Thoracic aorta (tissue), 2 donors: ENCODE measurements at places on chromosomes 6 and 20.

GRCh38 chr20:18443886-18444285, 22.9 kb downstream of the DZANK1 start:
- H3K4me3 ChIP-seq = no peak overlapping the region
- H3K36me3 ChIP-seq = no peaks in the 10 kb centered on the region
- no peak for DNase-seq
- no peaks in the 10 kb centered on the region for H3K4me1 ChIP-seq
- no peaks in the 10 kb centered on the region for H3K27me3 ChIP-seq
- H3K27ac ChIP-seq = no peak overlapping the region

GRCh38 chr20:33145521-33145920, 22.4 kb upstream of the BPIFA2 start:
- no peaks in the 10 kb centered on the region for H3K36me3 ChIP-seq
- H3K4me1 ChIP-seq = no peaks in the 10 kb centered on the region
- H3K4me3 ChIP-seq = no peak overlapping the region
- H3K27me3 ChIP-seq = no peaks in the 10 kb centered on the region
- no peak overlapping the region for H3K27ac ChIP-seq

DNA sequence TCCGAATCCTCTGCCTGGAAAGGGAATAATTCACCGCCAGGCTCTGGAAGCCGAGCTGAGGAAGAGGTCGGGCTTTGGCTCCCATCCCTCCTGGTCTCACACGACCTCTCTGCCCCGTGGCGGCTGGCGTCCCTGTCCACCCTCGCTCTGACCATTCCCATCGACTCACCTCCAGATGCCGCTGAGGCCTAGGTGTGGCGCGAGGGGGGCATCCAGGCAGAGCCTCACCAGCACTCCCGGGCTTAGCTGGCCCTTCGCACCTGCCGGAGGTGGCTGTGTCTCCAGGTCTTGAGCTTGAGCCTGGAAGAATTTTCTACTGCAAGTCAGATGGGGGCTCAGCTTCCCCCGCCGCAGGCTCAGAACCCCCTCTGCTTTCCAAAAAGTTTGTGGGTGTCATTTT, 28.5 kb upstream of the SMOC2 start:
- no peak overlapping the region for H3K27ac ChIP-seq
- peaks cover 40% of the 10 kb centered on the region for H3K4me1 ChIP-seq
- DNase-seq = no peak
- H3K4me3 ChIP-seq = no peak overlapping the region

DNA sequence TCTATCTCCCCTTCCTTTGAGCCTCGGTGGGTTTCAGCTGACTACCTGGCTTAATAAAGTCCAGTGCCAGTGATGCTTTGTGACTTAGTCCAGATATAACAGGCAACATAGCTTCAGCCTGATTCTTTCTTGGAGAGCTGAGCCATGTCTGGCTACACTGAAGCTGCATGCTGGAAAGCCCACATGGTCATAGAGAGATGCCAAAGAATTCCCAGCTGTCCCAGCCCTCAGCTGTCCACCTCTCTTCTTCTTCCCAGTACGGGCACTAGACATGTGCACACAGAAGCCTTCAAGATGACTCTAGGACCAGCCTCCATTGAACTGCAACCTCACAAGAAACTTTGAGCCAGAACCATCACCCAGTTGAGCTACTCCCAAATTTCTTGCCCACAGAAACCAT, 154.1 kb upstream of the MYLIP start:
- no peaks in the 10 kb centered on the region for H3K27me3 ChIP-seq
- no peak for DNase-seq
- no peaks in the 10 kb centered on the region for H3K36me3 ChIP-seq
- H3K27ac ChIP-seq = no peak overlapping the region
- no peaks in the 10 kb centered on the region for H3K4me1 ChIP-seq

GRCh38 chr6:91304521-91304920, 717.6 kb upstream of the MAP3K7 start:
- peaks cover 6% of the 10 kb centered on the region for H3K4me1 ChIP-seq
- H3K27ac ChIP-seq = no peak overlapping the region
- no peak overlapping the region for H3K4me3 ChIP-seq
- H3K27me3 ChIP-seq = no peaks in the 10 kb centered on the region

DNA sequence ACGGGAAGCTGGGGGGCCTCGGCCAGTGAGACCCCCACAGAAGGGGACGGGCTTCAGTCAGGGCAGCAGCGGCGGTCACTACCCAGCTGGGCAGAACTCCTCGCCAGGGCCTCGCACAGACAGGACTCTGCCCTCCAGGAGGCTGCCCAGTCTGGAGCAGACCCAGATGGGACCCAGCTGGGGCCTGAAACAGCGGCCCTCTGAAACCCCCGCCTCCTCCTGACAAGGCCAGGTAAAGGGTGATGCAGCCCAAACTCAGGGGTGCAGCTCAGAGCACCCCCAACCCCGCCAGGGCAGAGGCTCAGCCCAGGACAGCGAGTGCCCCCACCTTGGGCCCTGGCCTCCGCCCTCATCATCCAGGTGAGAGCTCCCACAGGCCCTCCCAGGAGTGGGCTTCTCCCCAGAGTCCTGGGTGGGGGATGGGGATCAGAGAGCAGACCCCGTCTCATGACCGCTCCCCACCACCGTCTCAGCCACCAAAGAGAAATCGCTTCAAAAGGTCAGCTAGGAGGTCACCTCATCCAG, 2.2 kb downstream of the EEF1A2 start:
- H3K36me3 ChIP-seq = no peaks in the 10 kb centered on the region
- H3K4me3 ChIP-seq = peak overlapping the region; percentile 68
- H3K4me1 ChIP-seq = peaks cover 24% of the 10 kb centered on the region
- no peak overlapping the region for H3K27ac ChIP-seq

- H3K4me1 ChIP-seq = no peaks in the 10 kb centered on the region
- no peaks in the 10 kb centered on the region for H3K36me3 ChIP-seq
- H3K4me3 ChIP-seq = no peak overlapping the region
- no peak overlapping the region for H3K27ac ChIP-seq
Measured at GRCh38 chr20:22381812-22382416, 202.5 kb downstream of the FOXA2 start.

DNA sequence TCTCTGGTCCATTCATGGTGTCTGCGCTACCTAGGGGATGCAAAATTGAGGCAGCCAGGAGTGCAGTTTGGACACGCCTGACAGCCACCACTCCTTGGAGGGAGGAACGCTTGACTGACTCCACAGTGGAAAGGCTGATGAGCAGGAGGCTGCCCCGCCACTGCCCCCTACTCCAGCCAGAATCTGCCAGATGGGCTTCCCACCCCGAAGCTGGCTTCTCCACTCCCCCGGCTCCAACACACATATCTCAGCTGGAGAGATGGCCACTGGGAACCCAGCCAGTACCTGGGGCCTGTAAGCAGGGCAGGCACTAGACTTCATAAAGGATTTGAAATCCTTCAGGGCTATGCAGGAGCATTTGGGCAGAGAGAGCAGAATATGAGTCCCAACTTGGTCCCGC, 51.4 kb upstream of the BLCAP start:
- no peaks in the 10 kb centered on the region for H3K27me3 ChIP-seq
- no peak overlapping the region for H3K27ac ChIP-seq
- H3K4me1 ChIP-seq = no peaks in the 10 kb centered on the region
- no peak overlapping the region for H3K4me3 ChIP-seq
- no peaks in the 10 kb centered on the region for H3K36me3 ChIP-seq

DNA sequence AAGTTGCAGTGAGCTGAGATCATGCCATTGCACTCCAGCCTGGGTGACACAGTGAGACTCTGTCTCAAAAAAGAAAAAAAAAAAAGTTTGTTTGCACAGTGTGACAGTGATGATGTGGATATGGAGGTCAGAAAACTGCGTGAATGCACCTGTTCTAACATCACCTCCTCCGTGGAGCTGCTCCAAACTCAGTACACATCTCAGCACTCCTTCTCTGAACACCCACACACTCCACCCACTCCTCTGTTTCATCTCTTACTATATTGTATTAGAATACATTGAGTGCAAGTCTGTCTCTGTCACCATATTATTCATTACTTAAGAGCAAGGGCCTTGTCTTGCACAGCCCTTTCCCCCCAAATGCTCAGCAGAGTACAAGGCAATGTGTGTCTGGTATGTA, 51.5 kb upstream of the ENPP4 start:
- H3K36me3 ChIP-seq = no peaks in the 10 kb centered on the region
- H3K4me3 ChIP-seq = no peak overlapping the region
- DNase-seq = no peak
- H3K27ac ChIP-seq = no peak overlapping the region

GRCh38 chr6:121451250-121451649, 15.8 kb downstream of the GJA1 start:
- DNase-seq = no peak
- peaks cover 22% of the 10 kb centered on the region for H3K4me1 ChIP-seq
- H3K4me3 ChIP-seq = no peak overlapping the region
- no peak overlapping the region for H3K27ac ChIP-seq
- H3K27me3 ChIP-seq = no peaks in the 10 kb centered on the region
- H3K36me3 ChIP-seq = peaks cover 25% of the 10 kb centered on the region

DNA sequence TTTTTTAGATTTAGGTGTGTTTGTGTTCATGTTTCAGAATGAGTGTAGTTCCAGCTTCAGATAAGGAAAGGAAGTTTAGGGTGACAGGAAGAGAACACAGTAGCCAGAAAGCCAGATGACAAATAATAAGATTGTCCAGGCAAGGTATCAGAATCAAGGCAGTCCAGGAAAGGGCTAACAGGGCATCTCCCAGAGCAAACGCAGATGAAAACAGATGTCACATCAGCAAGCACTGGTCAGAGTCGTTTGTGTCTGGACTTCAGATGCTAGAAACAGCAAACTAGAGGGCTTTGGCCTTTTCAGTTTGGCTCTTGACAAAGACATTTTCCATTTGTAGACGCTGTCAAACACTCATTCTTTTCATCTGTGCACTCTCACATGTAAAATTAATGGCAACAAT, 65.5 kb downstream of the VIP start:
- H3K4me1 ChIP-seq = no peaks in the 10 kb centered on the region
- no peaks in the 10 kb centered on the region for H3K36me3 ChIP-seq
- no peaks in the 10 kb centered on the region for H3K27me3 ChIP-seq
- H3K27ac ChIP-seq = no peak overlapping the region
- DNase-seq = no peak

DNA sequence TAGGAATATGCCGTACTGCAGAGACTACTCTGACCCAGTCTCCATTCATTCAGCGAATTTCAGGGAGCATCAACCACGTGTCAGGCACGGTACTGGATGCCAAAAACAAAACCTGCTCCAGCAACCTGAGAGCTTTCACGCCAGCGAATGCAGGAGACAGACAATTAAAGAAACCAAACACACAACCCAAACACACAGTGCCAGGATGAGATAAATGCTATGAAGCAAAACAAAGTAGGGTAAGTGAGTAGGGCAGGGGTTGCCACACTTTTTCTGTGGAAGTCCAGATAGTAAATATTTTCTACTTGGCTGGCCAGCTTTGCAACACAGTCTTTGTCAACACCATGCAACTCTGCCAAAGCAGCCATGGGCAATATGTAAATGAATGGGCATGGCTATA, 10.0 kb downstream of the MOCS1 start:
- DNase-seq = no peak
- no peak overlapping the region for H3K27ac ChIP-seq
- H3K36me3 ChIP-seq = peaks cover 25% of the 10 kb centered on the region
- H3K27me3 ChIP-seq = no peaks in the 10 kb centered on the region

GRCh38 chr6:112827793-112828192, 480.7 kb downstream of the RFPL4B start:
- no peak overlapping the region for H3K4me3 ChIP-seq
- DNase-seq = no peak
- H3K27ac ChIP-seq = no peak overlapping the region
- H3K4me1 ChIP-seq = no peaks in the 10 kb centered on the region
- H3K36me3 ChIP-seq = no peaks in the 10 kb centered on the region

DNA sequence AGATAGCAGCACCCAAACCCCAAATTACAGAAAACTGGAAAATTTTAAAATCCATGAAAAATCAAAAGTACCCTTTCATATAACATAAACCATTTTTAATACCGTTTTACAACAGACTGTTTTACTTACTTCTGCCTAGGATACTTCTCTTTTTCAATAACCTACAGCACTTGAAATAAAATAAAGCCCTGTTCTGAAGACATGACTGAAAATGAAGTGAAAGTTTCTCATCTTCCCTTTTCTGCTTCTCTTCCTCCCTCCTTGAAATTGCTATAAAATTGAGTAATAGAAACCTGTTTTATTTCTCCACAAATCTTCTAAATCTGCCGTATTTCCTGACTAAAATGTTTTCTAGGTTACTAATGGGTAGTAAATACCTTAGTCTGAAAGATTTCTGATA, 20.3 kb downstream of the MMS22L start:
- no peak overlapping the region for H3K27ac ChIP-seq
- no peaks in the 10 kb centered on the region for H3K27me3 ChIP-seq
- no peaks in the 10 kb centered on the region for H3K36me3 ChIP-seq
- H3K4me1 ChIP-seq = no peaks in the 10 kb centered on the region
- no peak overlapping the region for H3K4me3 ChIP-seq
- DNase-seq = no peak

DNA sequence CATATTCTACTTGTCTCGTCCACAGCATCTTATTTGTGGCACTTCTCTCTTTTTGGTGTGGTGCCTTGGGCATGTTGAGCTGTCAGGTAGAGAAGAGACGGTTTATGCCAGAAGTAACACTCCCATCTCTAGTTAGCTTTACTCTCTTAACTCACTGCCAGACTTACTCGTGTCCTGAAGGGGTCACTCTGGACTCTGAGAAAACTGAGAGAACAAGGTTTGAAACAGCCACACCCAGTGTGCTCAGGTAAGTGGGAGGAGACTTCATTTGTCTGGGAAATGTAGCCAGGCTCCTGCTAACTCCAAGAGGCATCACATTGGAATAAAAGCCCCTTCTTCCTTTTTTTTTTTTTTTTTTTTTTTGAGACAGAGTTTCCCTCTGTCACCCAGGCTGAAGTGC, 360.8 kb downstream of the QKI start:
- H3K4me3 ChIP-seq = no peak overlapping the region
- H3K27me3 ChIP-seq = no peaks in the 10 kb centered on the region
- no peak overlapping the region for H3K27ac ChIP-seq
- H3K4me1 ChIP-seq = no peaks in the 10 kb centered on the region
- DNase-seq = no peak

DNA sequence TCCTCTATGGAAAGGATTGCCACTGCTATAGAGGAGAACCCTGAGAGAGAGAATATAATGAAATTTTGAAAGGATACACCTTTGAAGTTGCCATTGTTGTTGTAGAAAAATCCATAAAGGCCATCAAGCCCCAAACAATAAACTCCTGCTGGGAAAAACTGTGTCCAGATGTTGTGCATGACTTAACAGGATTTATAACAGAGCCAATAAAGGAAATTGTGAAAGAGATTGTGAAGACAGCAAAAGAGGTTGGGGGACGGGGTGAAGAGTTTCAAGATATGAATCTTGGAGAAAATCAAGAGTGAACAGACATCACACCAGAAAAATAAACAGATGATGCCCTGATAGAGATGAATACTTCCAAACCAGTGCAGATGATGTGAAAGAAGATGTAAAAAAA, 396.4 kb downstream of the BCKDHB start:
- no peaks in the 10 kb centered on the region for H3K4me1 ChIP-seq
- no peak for DNase-seq
- no peaks in the 10 kb centered on the region for H3K36me3 ChIP-seq
- H3K27me3 ChIP-seq = no peaks in the 10 kb centered on the region
- H3K4me3 ChIP-seq = no peak overlapping the region
